Transverse colon (tissue), 4 donors: ENCODE measurements at places on chromosomes 3 and 15. TPM values are rescaled to one million over a fixed set of nuclear protein-coding genes. Genes with fewer than 3 reads are reported as not detected.

Gene ARHGEF3
- 8.1 TPM for total RNA-seq

Gene ITGA11
- total RNA-seq: 0.37 TPM

Gene DLEC1
- 0.96 TPM for total RNA-seq

Gene MYZAP
- 13.1 TPM for total RNA-seq

Gene ALG1L2
- not detected for total RNA-seq

DNA sequence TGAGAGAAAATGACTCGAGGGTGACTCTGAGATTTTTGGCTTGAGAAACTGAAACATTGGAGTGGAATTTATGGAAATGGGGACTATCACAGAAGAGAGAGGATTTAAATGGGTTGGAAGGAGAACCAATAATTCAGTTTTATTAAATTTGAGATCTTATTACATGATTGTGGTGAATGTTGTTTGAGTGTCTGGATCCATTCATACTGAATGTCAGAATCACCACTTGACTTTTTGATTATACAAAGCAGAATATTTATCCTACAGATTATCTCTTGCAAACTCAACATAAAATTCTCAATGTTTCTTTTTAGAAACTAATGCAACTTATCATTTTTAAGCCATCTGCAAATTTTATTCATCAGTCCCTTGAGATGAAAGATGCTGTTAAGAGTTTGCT lies 332.8 kb downstream of the CNTN3 start:
- no peak for DNase-seq
- no peaks in the 10 kb centered on the region for H3K27me3 ChIP-seq
- H3K36me3 ChIP-seq: no peaks in the 10 kb centered on the region
- no peak overlapping the region for H3K27ac ChIP-seq

DNA sequence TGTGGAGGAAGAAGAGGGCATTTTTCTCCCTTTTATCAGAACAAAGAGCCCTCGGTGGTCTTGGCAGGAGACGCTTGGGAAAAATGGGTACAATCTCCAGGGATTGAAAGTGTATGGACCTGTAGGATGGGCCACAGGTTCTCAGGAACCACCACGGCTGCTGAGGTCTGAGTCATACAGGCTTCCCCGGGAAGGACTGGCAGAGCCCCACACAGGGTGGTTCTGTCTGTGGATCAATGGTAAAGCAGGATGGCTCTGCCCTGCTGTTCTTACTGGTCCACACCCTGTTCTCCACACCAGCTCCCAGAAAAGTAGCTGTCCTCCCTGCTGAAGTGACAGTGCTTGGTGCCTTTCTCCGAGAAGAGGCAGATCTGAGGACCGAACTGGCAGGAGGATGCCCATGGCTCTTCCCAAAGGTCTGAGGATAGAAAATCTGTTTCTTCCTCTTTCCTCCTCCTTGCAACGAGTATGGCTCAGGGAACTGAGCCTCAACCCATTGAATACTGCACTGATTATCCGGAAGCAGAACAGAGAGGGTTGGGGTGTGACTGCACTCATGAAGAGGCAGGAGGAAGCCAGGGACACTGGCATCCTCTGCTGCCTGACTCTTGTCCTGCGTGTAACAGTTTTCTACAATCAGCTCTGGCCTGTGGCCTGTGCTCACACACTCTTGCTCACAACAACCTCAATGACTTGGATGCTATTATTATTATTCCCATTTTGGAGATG lies 39.0 kb downstream of the KIF9 start:
- no peak overlapping the region for H3K4me3 ChIP-seq
- no peak for DNase-seq
- H3K27me3 ChIP-seq: no peaks in the 10 kb centered on the region
- H3K4me1 ChIP-seq: no peaks in the 10 kb centered on the region
- H3K36me3 ChIP-seq: no peaks in the 10 kb centered on the region

GRCh38 chr3:134291319-134292254 lies 40.9 kb upstream of the RYK start:
- H3K4me3 ChIP-seq: no peak overlapping the region
- peak overlapping the region; percentile 80 for H3K27ac ChIP-seq
- H3K36me3 ChIP-seq: no peaks in the 10 kb centered on the region
- no peaks in the 10 kb centered on the region for H3K27me3 ChIP-seq
- peak; percentile 63 for DNase-seq

DNA sequence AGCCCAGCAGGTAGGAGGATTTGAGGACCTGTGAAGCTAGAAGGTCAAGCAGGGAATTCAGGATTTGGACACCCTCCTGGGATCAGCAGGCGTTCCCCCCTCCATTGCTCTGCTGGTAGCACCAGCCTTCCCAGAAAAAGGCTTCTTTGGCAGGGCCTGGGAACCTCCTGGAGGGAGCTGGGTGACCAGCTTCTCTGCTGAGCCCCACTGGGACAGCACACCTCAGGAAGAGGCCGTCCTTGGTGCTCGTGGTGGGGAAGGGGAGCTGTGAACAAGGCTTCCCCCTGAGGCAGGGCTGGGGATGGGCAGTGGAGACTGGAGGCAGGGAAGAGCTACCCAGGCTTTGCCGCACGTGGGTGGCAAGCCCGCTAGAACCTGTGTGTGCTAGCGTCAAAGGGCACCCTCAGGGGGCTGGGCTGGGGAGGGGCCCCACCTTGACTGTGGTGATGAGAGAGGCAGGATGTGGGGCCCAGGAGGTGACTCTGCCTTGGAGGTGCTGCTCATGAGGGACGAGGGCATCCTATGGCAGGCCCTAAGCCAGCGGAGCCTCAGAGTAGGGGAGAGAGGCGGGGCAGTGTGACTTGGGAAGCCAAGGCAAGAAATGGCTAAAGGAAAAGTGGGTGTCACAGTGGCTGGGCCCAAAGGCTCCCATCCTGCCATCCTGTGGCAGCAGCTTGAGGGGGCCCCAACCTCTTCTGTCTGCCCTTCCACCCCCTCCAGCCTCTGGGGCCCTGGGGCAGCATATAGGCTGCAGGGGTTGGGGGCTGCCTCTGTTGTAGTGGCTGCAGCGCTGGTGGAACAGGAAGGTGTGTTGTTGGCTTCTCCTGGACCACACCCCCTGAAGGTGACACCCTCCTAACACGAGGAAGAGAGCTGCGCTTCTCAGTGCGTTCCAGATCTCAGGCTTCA lies 20.7 kb downstream of the KLF13 start:
- peak overlapping the region; percentile 86 for H3K27ac ChIP-seq
- H3K4me3 ChIP-seq: no peak overlapping the region
- peaks cover 100% of the 10 kb centered on the region for H3K4me1 ChIP-seq
- H3K27me3 ChIP-seq: no peaks in the 10 kb centered on the region

DNA sequence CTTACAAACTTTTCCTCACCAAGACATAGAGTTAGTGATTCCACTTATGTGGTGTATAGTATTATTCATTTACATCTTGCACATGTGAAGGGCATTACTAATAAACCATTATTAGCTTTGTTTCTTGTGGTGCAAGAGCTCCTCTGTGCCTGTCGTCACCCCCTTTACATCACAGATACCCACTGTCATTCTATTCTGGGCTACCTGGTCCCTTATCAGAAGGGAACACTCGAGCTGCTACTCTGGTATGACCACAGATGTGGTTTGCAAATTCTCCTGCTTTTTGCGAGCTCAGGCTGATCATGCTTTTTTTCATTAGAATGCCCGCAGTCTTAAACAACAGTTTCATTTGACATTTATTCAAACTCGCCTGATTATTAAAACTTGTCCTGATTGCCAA lies 13.9 kb upstream of the SENP2 start:
- H3K27ac ChIP-seq: no peak overlapping the region
- no peaks in the 10 kb centered on the region for H3K27me3 ChIP-seq
- H3K4me1 ChIP-seq: no peaks in the 10 kb centered on the region
- H3K36me3 ChIP-seq: no peaks in the 10 kb centered on the region
- no peak overlapping the region for H3K4me3 ChIP-seq

- no peak overlapping the region for H3K4me3 ChIP-seq
- H3K27ac ChIP-seq: no peak overlapping the region
- no peak for DNase-seq
- no peaks in the 10 kb centered on the region for H3K27me3 ChIP-seq
- no peaks in the 10 kb centered on the region for H3K4me1 ChIP-seq
These were observed 124.0 kb downstream of the ATP1B3 start for GRCh38 chr3:142000325-142000870.

DNA sequence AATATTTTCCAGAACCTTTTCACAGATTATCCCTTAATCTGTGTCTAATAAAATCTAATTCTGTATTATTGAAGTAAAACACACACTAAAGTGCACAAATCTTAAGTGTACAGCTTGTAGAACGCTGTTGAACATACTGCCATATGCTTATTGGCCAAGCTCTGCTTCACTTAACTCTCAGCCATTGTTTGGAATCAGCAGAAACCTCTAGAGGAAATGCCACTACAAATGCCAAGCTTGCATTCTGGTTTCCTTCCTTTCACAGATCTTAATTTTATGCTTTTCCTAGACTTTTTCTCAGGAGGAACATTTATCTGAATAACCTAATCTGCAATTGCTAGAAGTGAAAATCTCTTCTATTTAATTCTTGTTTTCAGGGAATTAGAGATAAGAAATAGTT lies 10.1 kb downstream of the MNS1 start:
- no peaks in the 10 kb centered on the region for H3K27me3 ChIP-seq
- H3K27ac ChIP-seq: no peak overlapping the region
- H3K36me3 ChIP-seq: no peaks in the 10 kb centered on the region
- no peak for DNase-seq
- H3K4me1 ChIP-seq: no peaks in the 10 kb centered on the region

GRCh38 chr15:59299929-59300617 lies 72.6 kb downstream of the MYO1E start:
- H3K27ac ChIP-seq: peak overlapping the region; percentile 58
- DNase-seq: peak; percentile 90
- peak overlapping the region; percentile 13 for H3K4me3 ChIP-seq
- H3K27me3 ChIP-seq: no peaks in the 10 kb centered on the region
- peaks cover 39% of the 10 kb centered on the region for H3K4me1 ChIP-seq
- H3K36me3 ChIP-seq: no peaks in the 10 kb centered on the region
